H9 (cell line): ENCODE measurements at places on chromosomes 5 and 9. TPM values are rescaled to one million over a fixed set of nuclear protein-coding genes. Genes with fewer than 3 reads are reported as not detected.

TAS2R1 gene
- total RNA-seq, result not detected in 2 replicates

GPR151 gene
- total RNA-seq, result not detected in 2 replicates

PCDHA10 gene
- total RNA-seq, result 10.4 and 10.7 TPM in 2 replicates

- H3K27ac ChIP-seq, result no peak overlapping the region
- no peaks in the 10 kb centered on the region for H3K4me1 ChIP-seq
- no peaks in the 10 kb centered on the region for H3K27me3 ChIP-seq
- no peak overlapping the region for H3K4me3 ChIP-seq
- DNase-seq, result no peak
- H3K36me3 ChIP-seq, result no peaks in the 10 kb centered on the region
Measured at GRCh38 chr9:4389755-4390154, 89.9 kb upstream of the GLIS3 start.

DNA sequence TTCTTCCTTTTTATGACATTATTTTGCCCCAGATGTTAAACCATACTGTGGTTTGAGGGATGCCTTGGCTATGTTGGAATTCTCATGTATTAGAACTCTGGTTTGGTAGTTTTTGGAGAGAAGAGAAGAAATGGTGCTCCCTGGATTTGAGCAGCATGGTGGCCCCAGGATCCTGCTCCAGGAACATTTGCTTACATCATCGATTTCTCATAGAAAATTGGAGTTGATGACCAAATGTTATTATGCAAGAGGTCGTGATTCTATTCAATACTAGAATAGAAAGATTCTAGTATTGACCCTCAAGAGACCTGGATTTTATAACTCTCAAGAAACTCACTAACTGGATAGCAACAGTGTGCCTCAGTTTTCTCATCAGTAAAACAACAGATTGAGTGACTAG, 77.5 kb upstream of the GNAQ start:
- no peaks in the 10 kb centered on the region for H3K36me3 ChIP-seq
- H3K27me3 ChIP-seq, result no peaks in the 10 kb centered on the region
- H3K4me3 ChIP-seq, result no peak overlapping the region
- no peak for DNase-seq
- no peak overlapping the region for H3K27ac ChIP-seq

DNA sequence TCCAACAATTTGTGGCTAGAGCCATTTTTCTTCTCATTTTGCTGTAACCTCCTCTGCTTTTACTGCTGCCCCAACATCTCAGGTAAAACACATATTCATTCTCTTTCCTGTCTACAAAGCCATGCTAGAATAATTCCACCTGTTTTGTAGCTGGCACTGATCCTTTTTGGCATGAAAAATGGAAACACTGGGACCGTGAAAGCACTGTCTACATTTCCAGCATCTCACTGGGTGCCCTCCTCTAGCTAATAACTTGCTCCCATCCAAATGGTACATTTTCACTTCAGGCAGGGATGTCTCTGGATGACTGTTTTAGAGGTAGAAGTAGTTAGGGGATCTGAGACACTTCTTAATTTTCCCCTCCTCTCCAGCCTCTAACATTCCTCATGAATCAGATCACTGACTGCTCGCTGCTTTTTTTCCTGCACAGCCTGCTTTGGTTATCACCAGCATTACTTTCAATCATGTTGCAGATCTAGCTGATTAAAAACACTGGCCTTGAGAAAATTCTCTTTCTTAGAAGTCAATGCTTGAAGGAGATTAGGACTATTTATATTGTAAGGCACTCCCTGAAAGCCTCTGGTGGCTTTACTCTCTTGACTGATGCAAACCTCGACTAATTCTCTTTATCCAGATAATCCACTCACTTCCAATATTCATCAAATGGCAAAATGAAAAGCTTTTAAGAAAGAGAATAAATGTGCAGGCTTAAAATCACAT, 1312.6 kb upstream of the DMAC1 start:
- H3K27ac ChIP-seq, result no peak overlapping the region
- no peaks in the 10 kb centered on the region for H3K4me1 ChIP-seq
- H3K4me3 ChIP-seq, result no peak overlapping the region; the same call in 2 of the 3 replicates
- no peaks in the 10 kb centered on the region for H3K36me3 ChIP-seq
- no peaks in the 10 kb centered on the region for H3K27me3 ChIP-seq

DNA sequence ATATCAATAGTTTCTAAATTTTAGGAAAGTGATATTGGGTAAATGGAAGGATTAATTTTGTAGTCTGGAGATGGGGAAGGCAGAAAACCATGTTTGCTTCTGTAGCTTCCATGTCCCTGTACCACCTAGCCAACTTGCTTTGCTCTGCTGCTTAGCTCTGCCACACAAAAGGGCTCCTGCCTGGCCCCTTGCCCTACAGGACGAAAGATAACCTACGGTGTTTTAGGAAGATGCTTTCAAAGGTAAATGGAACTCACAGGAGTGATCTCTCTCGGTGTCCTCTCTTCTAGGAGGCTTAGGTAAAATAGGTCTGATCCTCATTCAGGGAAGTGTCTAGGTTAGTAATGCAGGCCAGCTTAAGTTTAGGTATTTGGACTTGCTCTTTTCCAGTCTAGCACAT, 37.8 kb upstream of the DMXL1 start:
- H3K4me1 ChIP-seq, result peaks cover 3% of the 10 kb centered on the region; the same call in 1 of the 2 replicates
- H3K27ac ChIP-seq, result no peak overlapping the region
- H3K27me3 ChIP-seq, result no peaks in the 10 kb centered on the region
- DNase-seq, result no peak
- no peaks in the 10 kb centered on the region for H3K36me3 ChIP-seq
- no peak overlapping the region; the same call in 2 of the 3 replicates for H3K4me3 ChIP-seq

DNA sequence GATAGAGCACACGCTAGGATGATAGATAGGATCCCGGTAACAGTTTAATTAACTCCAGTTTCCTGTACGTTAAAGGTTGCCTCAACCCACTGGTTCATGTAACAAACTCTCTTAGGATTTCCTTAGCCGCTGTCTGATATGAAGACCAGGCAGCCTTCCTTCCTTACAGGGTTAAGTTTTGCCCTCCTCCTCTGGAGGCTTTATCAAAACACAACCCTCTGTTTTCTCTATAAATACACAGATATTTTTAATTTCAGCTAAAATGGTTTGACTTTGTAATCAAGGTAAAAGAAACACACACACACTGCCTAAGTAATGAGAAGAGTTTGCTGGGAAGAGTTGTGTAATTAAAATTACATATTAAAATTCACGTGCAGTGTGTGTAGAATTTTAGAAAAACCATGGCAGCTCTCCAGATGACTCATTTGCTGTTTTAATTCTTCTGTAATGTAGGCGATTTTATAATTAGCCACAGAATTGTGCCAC, 369.8 kb downstream of the CSNK1G3 start:
- H3K4me1 ChIP-seq, result peaks cover 4% of the 10 kb centered on the region; the same call in 1 of the 2 replicates
- H3K27me3 ChIP-seq, result no peaks in the 10 kb centered on the region
- H3K36me3 ChIP-seq, result peaks cover 4% of the 10 kb centered on the region; the same call in 1 of the 3 replicates
